Left cardiac atrium (tissue), 4 donors: ENCODE measurements at places on chromosomes 12 and 14.

DNA sequence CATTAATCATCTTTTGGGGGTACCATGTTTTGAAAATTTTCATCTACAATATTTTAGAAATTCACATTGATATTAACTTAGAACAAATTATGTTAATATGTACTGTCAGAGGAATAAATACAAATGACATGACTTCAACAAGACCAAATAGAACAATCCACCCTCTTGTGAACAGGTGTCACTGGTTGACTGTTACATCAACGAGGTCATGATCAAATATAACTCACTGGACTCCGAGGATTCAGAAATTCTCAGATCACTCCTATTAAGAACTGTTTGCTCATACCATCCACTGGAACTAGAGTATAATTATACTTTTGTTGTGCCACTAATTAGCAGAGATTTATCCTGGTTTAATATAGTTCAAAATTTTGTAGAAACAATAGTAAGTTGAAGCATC is 318.8 kb downstream of the PRKD1 start:
- DNase-seq = no peak

DNA sequence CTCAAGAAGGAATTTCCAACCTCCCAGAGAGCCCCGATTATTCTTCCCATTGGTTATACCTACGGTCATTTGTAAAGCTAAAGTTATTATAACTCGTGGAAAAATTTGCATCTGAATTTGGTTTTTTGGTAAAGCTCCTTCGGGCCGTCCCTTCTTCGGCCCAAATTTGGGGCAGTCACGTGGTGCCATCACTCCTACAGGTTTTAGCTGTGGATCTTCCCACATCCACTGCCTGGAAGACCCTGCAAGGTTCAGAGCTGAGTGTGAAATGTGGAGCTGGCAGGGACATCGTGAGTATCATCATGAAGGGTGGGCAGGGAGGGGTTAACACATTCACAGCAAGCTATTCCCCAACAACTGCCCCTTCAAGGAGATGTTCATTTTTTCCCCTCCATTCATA is 105.7 kb downstream of the NT5DC3 start:
- DNase-seq = no peak

GRCh38 chr14:104072586-104072985 is 12.9 kb upstream of the ASPG start:
- no peak for DNase-seq

GRCh38 chr12:72295101-72295500 is 22.9 kb downstream of the TRHDE start:
- no peak for DNase-seq

GRCh38 chr14:73462048-73462715 is 3.8 kb upstream of the NUMB start:
- DNase-seq = peak; percentile 53

GRCh38 chr14:99800781-99801180 is 7.6 kb downstream of the EML1 start:
- DNase-seq = no peak

DNA sequence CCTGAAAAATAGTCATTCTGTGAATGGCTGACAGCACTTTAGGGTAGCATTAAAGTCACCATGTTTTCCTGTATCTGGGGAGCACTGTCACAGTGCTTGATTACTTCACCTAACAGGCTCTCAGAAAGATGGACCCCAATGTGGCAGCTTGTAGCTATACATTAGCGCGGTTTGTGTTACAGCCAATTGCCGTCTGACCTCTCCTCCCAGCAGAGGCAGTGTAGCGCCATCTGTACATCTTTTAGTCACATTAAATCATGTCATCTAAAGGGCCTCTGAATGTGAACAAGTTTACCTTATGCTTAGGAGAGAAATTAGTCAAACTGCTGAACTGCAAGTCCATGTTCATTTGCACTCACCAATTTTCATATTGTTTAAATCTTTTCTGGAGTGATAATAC is 113.7 kb downstream of the LMO3 start:
- DNase-seq = no peak

- DNase-seq = no peak
Measured at GRCh38 chr14:95211721-95212504, 54.6 kb upstream of the DICER1 start.

- DNase-seq = no peak
Measured at GRCh38 chr14:72849222-72849621, 44.7 kb downstream of the DPF3 start.

- DNase-seq = no peak
Measured at GRCh38 chr12:86660488-86661147, 404.4 kb upstream of the MGAT4C start.

- no peak for DNase-seq
Measured at GRCh38 chr14:89359477-89360222, 57.4 kb downstream of the FOXN3 start.

DNA sequence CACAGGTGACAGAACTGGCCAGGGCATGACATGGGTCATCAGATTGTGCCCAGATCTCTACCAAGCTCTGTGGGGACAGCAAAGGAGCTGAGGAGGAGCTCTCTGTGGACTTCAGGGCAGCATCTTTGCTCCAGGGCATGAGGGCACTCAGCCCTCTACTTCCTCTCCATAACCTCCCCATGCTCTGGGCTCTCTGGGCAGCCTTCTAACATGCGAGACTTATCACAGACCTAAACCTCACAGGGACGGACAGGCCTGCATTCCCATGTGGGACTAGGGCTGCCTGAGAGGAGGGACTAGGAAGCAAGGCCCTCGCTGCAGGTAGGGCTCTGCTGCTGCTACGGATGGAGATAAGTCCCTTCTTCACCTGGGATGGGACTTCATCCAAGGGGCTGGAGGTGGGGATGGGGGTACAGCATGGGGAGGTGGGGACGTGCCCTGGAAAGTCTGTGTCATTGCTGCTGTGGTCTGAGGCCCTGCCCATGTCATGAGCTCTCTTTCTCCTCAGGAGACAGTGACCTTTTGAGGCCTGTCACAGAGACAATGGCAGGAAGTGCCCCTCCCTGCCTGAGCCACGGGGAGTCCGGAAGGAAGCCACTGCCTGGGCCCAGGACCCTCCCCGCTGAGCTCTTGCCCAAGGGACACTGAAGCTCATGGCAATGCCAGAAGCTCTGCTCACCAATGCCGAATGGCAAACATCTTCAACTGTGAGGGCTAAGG is 44.1 kb downstream of the PITPNM2 start:
- DNase-seq = peak; percentile 68

DNA sequence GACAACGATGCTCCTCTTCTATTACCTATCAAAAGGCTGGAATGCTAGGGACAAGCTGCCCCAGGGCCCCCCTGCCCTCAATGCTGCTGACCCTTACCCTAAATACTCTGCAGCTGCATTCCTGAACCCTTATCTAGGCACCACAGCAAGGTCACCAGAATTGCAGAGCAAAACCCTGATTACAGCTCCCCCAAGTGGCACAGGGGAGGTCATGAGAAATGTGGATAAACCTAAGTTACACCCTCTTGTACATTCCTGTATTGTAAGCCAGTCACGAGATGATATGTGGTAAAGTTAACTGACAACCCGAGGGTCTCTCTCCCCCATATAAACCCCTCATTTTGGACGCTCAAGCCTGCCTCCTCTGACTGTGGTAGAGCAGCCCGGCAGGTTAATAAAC is 411.8 kb upstream of the STXBP6 start:
- no peak for DNase-seq

DNA sequence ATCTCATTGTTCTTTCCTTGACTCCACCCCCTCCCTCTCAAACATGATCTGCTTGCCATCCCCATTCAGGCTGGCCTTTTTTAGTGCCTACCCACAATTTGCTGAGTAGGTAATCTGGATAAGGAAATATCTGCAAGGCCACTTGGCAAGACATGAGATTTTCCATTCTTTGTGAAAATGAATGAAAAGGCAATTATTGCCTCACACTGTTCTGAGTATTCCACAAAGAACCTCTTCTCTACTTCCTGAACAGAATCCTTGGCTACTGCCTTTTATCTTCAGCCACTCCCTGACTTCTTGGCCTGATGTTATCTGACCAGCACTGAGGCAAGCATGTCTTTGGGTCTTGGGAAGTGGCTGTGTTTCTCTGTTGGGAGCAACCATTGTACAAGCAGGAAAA is 263.2 kb upstream of the ATP2B1 start:
- peak; percentile 26 for DNase-seq

- DNase-seq = peak; percentile 44
Measured at GRCh38 chr12:2540535-2540941, 254.2 kb upstream of the FKBP4 start.

DNA sequence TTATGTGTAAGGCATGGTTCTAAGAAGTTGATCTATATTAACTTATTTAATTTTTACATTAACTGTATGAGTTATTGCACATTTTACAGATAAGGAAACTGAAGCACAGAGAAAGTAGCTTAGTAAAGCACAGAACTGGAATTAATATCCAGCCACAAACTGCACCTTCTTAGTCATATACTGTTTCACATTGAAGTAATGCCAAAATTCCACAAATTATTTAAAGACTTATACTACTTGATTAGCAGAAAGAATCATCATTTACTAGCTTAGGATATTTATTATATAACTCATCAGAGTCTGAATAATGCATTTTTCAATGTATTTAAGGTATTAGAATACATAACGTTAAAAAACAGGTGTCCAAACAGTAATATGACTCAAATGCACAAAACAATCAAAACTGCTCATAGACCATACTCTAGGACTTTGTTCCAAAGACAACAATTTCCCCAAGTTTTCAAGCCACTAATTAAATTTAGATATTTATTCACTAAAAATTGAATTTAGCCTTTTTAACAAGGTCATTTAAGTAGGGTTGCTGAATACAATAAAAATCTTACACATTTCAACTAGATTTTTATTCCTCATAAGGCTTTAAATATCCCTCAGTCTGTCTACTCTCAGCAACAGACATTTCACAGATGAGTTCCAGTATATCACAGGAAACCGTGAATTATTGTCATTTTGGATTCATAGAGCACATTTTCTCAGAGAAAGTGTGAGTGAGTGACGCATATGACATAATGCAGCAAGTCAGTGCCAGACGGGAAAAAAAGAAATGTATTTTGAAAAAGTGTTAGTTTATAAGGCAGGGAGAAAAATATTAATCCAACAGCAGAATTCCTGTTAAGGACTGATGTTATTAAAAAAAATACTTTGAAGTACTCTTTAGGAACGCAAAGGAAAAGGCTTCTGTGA is 782.5 kb downstream of the TMTC2 start:
- DNase-seq = no peak

- peak; percentile 75 for DNase-seq
Measured at GRCh38 chr12:96241846-96242256, 47.7 kb downstream of the ELK3 start.

DNA sequence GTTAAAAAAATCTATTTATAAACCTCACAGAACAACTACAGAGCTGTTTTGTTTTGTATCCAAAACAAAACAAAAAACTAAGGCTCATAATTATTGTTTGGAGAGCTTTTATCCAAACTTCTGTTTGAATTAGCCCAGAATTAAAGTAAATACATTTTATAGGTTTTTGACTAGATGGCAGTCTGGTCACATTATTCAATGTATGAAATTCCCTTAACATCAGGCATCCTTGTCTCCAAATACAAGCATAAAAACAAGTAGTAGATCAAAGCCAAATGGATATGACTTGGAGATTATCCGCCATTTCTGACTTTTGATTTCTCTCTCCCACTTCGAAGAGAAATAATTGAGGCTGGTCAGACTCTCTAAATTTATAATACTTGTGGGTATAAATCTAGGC is 63.5 kb downstream of the SLC38A1 start:
- DNase-seq = no peak

DNA sequence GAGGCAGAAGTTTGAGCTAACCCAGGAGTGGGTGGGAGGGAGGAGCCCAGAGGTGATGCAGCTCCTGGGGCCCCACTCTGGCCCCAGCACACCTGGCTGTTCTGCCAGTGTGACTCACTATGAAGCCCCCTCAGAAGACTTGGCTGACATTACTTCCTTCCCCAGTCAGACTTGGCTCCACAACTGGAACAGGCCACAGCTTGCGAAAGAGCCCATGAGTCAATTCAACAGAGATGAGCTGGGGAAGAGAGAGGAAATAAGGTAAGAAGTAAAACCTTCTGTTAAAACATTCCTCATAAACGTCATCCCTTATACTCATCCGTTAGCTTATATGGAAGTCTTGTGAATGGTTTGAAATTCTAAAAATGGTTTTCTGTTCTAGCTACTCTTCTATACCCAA is 245.9 kb downstream of the ADAMTS20 start:
- DNase-seq = no peak

DNA sequence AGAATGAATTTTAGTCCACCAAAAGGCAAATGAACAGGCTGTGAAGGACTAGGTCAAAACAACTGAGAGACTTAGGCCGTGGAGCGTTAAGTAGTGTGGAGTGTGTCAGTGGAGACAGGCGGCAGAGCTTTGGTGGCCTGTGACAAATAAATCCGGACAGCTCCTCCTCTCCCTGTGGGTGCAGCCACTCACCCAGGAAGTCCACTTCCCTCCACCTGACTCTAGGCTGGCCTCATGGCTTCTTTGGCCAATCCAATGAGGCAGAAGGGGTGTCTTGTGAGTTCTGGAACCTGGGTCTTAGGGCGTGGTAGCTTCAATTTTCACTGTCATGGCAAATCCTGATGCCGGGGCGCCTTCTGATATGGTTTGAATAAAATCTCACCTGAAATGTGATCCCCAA is 180.9 kb upstream of the C14orf180 start:
- DNase-seq = no peak

DNA sequence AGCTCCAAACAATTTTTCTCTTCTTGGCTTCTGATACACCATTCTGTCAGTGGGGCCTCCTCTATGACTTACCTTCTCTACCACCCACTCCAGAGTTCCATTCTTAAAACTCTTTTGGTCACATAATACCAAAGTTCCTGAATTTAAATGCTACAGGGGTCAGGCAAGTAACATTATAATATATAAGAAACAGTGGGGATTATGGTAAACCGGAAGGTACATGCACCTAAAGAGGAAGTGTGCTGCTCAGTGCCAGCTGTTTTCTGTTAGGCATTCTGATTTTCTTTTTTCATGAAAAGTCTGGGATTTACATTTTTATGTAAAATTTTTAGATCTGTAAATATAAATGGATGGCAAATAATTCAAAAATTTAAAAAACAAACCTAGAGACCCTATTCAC is 39.9 kb downstream of the SOS2 start:
- no peak for DNase-seq

DNA sequence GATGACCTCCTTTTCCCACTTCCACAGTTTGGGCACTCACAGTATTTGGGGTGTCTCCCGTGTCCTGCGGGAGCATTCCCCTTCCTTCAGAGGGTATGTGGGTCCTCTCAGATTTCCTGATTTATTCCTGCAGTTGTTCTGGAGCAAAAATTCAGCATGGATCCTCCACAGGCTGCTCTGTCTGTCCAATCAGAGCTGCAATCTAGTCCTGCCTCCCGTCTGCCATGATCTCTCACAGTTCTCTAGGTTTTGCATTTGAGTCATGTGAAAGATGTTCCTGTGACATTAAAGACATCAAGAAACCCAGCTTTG is 435.9 kb downstream of the TMTC2 start:
- no peak for DNase-seq

DNA sequence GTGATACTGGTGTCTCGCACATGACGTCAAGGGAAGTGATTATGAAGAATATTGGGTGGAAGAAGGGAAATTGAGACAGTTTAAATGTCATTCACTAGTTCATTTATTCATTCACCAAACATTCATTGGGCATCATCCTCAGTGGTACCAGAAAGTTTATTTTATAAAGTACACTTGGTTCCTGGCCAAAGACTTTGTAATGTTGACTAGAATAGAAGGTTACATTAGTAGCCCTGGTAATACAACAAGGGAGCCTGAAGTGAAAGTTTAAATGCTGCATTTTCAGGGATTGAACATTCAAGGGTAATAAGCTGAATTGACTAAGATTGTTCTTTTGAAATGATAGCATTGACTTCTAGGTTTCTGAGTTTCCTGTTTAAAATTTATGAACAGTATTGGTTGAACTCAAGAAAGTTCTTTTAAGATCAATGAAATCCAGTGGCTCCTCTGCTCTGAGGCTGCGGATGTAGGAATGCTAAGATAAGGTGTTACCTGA is 236.8 kb upstream of the BTG1 start:
- no peak for DNase-seq
